ENCODE measurements at places on chromosomes 3 and 15.

GRCh38 chr15:58724466-58724865 lies 25.0 kb downstream of the ADAM10 start:
- peak; percentile 58 for DNase-seq

DNA sequence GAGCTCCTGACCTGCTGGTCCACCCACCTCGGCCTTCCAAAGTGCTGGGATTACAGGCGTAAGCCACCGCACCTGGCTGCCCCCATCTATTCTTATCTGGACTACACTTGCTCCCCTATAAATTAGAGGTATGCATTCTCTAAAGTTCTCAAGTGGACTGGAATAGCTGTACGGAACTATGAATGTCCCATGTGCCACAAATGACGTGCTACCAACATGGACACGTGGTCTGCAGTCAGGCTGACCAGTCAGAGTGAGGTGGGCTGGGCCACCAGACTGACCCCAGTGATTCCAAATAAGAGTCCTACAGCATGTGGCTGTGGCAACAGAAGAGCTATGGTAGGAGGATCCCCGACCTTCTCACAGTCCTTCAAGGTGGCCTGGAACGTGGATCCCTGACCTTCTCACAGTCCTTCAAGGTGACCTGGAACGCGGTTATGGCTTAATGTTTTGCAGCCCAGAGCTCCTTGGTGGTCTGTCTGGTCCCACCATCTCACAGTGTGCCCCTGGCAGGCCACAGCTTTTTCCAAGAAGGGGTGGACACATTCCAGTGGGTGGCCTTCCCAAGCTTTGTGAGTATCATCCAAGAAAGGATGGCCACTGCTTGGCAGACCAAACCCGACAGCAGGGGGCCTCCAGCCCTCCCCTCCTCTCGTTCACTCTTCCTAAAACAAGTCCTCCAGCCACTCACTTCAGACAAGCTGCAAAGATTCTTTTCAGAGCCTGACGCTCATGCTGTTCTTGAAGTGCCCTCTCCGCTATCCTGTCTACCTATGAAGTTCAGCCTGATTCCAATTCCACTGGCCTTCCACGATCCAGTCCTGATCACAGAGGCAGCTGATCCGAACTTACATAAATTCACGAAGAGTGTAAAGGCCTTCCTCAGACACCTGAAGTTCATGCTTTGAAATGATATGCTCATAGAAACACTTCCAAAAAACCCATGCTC lies 4.4 kb downstream of the ADAMTS17 start:
- no peak for DNase-seq

DNA sequence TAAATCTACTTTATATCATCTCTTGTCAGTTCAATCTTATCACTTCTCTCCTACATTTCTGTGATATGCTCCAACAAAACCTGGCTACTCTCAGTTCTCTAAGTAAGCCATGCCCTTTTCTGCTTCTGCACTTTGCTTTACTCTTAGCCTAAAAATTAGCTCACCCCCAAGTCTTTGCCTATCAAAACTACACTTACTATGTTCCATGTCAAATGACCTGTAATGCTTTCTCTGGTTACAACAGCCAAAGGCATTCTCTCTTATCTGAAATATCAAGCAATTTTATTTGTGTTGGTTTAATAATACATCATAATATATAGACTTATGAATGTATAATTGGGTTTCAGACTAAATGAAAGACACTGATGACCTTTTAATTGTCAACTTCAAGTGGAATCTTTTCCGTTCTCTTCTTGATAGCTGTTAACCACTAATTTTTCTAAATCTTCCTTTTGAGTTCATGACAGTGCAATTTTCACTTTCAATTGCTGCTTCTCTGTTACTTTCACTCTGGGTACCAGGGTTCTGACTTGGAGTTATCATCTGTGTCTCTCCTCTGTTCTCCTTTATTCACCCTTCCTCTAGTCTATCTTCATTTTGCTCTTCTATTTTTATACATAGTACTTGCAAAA lies 619.0 kb upstream of the GOLIM4 start:
- no peak for DNase-seq

GRCh38 chr3:58258392-58259055 lies 20.9 kb downstream of the ABHD6 start:
- DNase-seq, result no peak

- DNase-seq, result peak; percentile 62
These were observed 153.3 kb downstream of the P3H2 start for GRCh38 chr3:189967254-189967865.

DNA sequence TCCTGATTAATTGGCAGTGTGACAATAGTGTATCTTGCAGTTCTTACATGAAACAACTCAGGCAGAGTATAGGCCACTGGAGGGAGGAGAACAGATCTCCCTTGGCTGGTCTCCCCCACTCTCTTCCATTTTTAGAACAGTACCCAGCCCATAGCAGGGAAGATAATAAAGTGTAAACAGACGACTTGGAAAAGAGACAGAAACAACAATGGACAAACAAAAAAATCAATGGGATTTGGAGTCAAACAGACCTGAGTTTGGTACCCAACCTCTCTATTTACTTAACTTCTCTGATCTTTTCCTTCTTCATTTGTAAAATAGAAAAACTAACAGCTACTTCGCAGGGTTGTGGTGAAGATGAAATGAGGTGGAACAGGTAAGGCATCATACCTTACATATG lies 58.7 kb upstream of the SNTN start:
- no peak for DNase-seq

DNA sequence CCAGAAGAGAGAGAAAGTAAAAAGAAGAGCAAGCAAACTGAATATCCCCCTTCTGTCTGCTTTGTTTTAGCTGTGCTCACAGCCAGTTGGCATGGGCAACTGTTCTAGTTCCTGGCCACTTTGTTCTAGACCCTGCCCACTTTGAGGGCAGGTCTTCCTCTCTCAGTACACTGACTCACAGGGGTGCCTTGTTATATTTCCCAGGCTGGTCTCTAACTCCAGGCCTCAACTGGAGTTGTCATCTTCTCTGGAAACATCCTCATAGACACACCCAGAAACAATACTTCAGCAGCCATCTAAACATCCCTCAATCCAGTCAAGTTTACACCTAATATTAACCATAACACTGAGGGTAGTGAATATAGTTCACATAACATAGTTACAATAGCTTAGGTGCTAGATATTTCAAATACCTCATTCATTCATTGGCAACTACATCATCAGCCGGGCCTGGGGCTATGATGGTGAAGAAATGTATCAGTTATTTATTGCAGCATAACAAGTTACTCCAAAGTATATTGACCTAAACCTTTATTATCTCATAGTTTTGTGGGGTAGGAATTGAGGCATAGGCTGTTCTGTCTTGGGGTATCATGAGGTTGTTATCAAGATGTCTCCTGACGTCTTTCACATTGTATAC lies 106.0 kb downstream of the UBE2E2 start:
- peak; percentile 20 for DNase-seq

DNA sequence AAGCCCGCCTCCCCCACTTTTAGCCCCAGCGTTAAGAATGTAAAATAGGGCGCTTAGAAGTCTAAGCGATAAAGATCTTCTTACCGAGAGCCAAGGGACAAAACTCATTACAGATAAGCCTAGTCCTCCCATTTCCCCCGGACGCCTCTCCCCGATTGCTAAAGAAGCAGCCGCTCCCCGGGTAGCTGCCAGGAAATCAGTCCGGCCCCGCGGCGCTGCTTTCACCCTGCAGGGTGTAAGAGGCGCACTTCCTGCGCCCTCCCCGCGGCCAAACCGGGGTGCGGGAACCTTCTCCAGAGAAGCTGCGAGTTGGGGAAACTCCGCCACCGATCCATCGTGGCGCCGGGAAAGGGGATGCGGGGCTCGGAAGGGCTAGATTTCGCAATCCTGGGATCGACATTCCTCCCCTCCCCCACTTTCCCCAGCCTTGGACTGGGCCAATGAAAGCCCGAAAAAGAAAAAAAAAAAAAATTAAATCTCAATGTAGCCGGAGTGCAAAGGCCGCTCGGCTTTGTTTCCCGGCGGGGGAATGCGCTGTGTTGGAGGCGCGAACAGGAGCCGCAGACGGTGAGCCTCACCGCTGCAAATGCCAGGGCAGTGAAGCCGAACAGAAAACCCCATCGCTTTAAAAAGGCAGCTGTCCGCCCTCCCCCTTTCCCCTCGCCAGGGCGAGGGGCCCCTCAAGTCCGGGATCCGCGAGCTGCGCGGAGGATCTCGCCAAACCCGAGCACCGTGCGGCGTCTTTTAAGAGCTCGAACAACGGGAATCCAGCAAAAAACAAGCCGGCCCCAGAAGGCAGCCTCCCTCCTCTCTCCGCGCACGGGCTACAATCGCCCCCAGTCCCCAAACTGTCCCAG lies 626 bp upstream of the PTPRG start:
- DNase-seq, result peak; percentile 89

- no peak for DNase-seq
These were observed 29.9 kb downstream of the UBE3A start for GRCh38 chr15:25408929-25409328.

GRCh38 chr3:176855901-176856486 lies 341.3 kb downstream of the TBL1XR1 start:
- no peak for DNase-seq

Measured in EL (cell line).